Activated T-cell treated with anti-CD3 and anti-CD28 coated beads for 1 hour (primary cell): ENCODE measurements at places on chromosomes 6 and 20.
A peak's percentile ranks its signal among the peaks of the same experiment; 100 is the strongest.

DNA sequence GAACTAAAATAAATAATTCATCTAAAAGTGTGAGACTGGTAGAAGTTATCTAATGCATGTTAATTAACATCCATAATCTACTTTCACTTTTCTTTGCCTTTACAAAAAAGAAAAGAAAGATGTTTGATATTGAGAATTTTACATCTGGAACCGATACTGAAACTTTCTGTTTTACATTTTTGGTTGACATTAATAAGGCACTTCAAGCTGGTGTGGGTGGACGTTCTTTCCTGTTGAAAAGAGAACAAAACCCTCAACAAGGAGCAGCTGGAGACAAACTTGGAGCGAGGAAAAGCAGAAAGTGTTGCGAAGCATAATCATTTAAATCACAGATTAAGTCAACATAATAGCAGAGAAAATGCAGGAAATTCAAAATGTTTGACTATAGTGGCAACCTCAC lies 575.2 kb upstream of the ADGRB3 start:
- DNase-seq = no peak

DNA sequence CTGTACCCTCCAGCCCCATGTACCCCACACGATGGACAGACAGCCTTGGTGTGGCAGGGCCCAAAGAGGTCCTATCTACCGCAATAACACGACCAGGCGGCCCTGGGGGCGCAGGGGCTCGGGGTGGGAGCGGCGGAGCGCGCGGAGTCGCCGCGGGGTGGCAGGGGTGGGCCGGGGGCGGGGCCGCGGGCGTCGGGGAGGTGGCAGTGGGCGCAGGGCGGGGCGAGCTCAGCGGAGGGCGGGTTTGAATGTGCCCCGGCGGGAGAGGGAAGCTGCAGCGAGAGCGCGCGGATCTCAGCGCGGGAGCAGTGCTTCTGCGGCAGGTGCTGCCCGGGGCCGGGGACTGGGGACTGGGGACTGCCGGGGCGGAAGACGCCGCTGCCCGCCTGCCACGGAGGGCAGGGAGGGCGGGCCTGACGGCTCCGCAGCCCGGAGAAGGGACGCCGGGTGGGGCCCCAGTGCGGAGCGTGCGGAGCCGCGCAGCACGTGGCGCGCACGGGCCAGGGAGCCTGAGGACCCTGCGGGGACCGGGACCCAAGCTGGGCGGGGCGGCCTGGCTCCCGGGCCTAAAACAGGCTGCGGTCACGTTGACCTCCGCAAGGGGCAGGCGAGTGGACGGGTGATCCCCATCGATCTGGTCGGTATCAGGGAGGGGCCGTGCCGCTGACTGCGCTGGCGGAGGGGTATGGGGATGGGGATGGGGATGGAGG lies at the start of gene SLC29A1:
TSS of gene SLC29A1 (plus strand) at position 277 of the 710 bp plus-strand sequence. CDS start 3,719 bp downstream, outside the sequence.
- DNase-seq = peak; percentile 81

- no peak for DNase-seq
Measured at GRCh38 chr6:42372699-42373098, 79.0 kb downstream of the TRERF1 start.

DNA sequence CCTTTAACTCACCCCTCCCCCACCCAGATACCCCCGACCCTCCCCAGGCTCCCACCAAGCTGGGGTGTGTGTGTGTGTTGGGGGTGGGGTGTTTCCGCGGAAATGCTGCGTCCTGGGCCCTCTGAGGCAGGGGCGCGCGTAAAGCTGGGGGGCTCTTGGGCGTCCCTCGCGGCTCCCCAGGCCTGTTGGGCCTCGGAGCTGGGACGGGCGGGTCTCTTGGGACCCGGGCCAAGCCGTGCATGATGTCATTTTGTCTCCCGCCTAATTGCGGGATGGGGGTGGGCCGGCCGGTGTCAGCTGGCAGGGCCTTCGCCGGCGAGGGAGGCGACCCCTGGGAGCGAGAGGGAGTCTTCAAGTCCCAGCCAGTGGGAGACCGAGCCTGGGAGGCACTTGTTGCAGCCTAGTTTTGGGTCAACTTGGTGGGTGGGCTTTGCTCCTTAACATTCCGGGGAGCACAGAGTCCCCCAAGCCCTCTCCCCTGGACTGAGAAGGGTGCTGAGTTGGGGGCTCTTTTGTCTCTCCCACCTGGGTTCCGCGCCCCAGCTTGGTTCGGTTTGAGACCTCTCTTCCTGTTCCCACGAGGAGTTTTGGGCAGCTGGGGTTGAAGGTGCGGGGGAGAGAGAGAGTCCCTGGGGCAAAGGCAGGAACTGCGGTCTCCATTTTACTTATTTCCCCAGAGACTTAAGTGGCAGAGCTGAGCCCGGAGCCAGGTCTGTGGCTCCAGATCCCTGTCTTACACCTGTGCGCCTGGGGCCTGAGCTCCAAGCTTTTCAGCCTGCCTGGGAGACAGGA lies 623 bp downstream of the MYBL2 start:
- DNase-seq = no peak
